ENCODE measurements at places on chromosomes 4 and X. TPM values are rescaled to one million over a fixed set of nuclear protein-coding genes. Genes with fewer than 3 reads are reported as not detected.

The GLRA3 gene
- total RNA-seq, result not detected

The ARSJ gene
- 51.3 TPM for total RNA-seq

The RAB41 gene
- not detected for total RNA-seq

The SOX3 gene
- total RNA-seq, result not detected

The HAND2 gene
- 12.8 TPM for total RNA-seq

The RPS6KA6 gene
- total RNA-seq, result 2.3 TPM

The DRD5 gene
- total RNA-seq, result not detected

The GLOD5 gene
- total RNA-seq, result not detected

The RGN gene
- 2.8 TPM for total RNA-seq

The DKK2 gene
- 0.19 TPM for total RNA-seq

The NAP1L2 gene
- total RNA-seq, result 2.8 TPM

The SUPT20HL1 gene
- not detected for total RNA-seq

The NAA11 gene
- not detected for total RNA-seq

The FHDC1 gene
- under 0.01 TPM for total RNA-seq

The GSX2 gene
- total RNA-seq, result under 0.01 TPM

The LIMCH1 gene
- total RNA-seq, result 20.3 TPM

The NXF2 gene
- total RNA-seq, result not detected

The JADE1 gene
- total RNA-seq, result 33.0 TPM

The WNK3 gene
- total RNA-seq, result 1.1 TPM

The ELMOD2 gene
- 26.5 TPM for total RNA-seq

The EMCN gene
- total RNA-seq, result 6.5 TPM

The MAGEA8 gene
- total RNA-seq, result not detected

The FAM9C gene
- not detected for total RNA-seq

The UGT8 gene
- total RNA-seq, result 0.19 TPM

The VCX3A gene
- total RNA-seq, result not detected

The NUP62CL gene
- not detected for total RNA-seq

The ZMAT1 gene
- 2.0 TPM for total RNA-seq

The PCDH18 gene
- total RNA-seq, result 47.0 TPM

The CLIC2 gene
- 0.85 TPM for total RNA-seq

The SASH3 gene
- total RNA-seq, result not detected

The CSTF2 gene
- total RNA-seq, result 30.9 TPM

The CCNA2 gene
- total RNA-seq, result 97.6 TPM

The TMEM271 gene
- not detected for total RNA-seq

The IGSF1 gene
- not detected for total RNA-seq

All from regular cardiac myocyte (primary cell).